ENCODE measurements at places on chromosomes 6 and 20.

DNA sequence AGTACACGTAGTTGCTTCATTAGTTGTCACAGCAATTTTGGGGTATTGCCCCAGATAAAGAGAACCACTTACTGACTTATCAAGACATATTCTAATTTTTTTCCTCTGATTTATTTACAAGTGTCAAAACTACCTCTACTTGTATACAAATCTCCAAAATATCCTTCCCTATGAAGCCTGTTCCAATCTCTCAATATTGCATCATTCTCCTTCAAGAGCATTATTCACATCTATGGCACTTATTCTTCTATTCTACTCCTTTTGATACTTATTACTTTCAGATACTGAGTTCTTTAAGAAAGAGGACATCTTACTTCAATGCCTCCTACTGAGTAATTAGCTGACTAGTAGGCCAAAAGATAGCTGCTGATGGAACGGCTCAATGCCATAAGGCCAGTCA is 105.2 kb downstream of the SMLR1 start:
- no peak for DNase-seq

GRCh38 chr20:19096843-19097242 is 115.6 kb upstream of the SLC24A3 start:
- no peak for DNase-seq

GRCh38 chr6:2552526-2553154 is 198.1 kb downstream of the MYLK4 start:
- DNase-seq, result no peak

GRCh38 chr6:18261877-18262276 is 2.5 kb downstream of the DEK start:
- no peak for DNase-seq

GRCh38 chr6:90105506-90106170 is 191.0 kb downstream of the BACH2 start:
- no peak for DNase-seq

GRCh38 chr6:37691904-37692806 is 5.5 kb downstream of the MDGA1 start:
- peak; percentile 49 for DNase-seq

DNA sequence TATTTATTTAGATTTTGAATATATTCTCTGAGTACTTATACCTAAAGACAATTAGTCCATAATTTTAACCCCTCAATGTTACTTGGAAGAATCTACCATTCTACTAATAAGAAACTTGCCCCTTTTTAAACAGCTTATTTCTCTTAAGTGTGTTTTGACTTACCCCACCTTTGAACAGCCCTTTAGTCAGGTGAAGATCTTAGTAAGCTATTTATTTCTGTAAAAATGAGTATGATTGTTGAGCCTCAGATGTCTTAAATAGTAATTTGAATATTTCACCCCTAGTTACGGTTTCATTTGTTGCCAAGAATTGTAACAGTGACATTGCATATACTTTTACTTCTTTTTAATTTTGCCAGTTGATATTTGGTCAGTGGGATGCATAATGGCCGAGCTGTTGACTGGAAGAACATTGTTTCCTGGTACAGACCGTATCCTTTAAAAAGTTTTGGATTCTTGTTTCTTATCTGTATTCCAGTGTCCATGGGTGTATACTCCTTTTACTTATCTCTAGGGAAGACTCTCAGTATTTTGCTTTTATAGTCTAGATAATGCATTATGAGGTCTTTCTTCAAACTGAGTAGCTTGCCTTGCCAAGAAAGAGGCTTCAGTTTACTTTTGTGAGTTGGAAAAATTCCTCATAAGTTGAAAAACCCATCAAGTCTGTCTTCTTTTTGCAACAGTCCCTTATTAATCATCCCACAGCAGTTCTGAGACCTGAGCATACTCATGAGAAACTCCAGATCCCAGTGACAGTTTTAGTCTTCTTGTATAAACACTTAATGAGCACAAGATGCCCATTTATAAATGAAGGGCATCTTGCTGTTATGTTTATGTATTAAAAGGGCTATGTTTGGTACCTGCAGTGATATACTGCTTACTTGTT is 48.8 kb downstream of the MAPK14 start:
- no peak for DNase-seq

GRCh38 chr6:94213226-94213625 is 793.9 kb upstream of the EPHA7 start:
- DNase-seq, result no peak

GRCh38 chr6:85362652-85363310 is 87.1 kb upstream of the NT5E start:
- no peak for DNase-seq
